Breast epithelium (tissue), 4 donors: ENCODE measurements at places on chromosomes 16 and 17. TPM values are rescaled to one million over a fixed set of nuclear protein-coding genes. Genes with fewer than 3 reads are reported as not detected.

DOC2B gene
- total RNA-seq, result 6.7 TPM

SCN4A gene
- total RNA-seq, result 10.2 TPM

SLC25A10 gene
- 24.4 TPM for total RNA-seq

ITGB3 gene
- total RNA-seq, result 29.8 TPM

GINS2 gene
- 0.66 TPM for total RNA-seq

AIPL1 gene
- total RNA-seq, result not detected

STAC2 gene
- not detected for total RNA-seq
